ENCODE measurements at places on chromosomes 16 and 17. TPM values are rescaled to one million over a fixed set of nuclear protein-coding genes. Genes with fewer than 3 reads are reported as not detected.

DNA sequence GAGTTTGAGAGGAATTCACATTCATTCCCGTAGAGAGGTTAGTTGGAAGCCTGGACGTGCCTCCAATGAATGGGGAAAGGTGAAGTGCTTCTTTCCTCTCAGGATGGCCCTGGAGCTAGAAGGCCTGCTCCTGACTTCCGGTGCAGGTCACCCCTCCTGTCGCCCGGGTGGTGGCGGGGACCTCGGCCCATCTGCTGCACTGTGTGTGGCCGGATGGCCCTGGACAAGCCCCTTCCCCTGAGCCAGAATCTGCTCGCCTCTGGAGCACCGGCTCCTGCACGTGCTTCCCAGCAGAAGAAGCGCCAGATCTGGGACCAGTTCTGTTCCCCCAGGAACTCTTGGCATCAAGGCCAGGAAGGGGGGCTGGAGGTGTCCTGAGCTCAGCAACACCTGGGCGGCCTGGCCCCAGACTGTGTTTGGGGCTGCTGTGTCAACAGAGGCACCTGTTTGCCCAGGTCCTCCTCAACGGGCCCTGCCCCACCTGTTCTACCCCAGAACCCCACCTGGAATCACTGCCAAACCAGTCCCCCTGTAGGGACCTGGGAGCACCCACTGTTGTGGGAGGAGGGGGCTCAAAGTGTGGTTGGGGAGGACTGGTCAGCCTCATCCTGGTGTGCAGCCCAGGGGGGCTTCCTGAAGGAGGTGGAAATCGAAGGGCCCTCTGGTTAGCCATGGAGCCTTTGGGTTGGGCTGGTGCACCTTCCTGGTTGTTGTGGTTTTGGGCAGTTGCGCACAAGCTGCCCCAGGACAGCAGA is 5.1 kb upstream of the PERCC1 start:
- DNase-seq = no peak
- no peaks in the 10 kb centered on the region for H3K36me3 ChIP-seq
- H3K4me3 ChIP-seq = no peak overlapping the region
- no peaks in the 10 kb centered on the region for H3K4me1 ChIP-seq

DNA sequence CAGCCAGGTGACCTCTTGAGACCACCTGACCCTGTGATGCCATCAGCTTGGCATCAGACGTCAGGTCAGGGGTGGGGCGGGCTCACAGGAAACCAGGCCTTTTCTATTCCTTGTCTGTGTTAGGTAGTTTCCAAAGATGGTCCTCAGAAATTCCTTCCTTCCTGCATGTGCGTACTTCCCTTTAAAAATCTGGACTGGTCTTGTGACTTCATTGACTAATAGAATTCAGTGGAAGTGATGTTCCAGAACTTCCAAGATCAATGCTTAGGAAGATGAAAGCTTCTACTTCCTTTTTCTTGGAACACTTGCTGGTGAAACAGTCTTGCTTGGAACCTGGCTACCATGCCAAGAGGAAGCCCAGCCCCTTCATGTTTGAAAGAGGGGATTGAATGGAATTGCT is 10.0 kb upstream of the N4BP1 start:
- no peaks in the 10 kb centered on the region for H3K36me3 ChIP-seq
- no peak overlapping the region for H3K27ac ChIP-seq
- no peak overlapping the region for H3K4me3 ChIP-seq

DNA sequence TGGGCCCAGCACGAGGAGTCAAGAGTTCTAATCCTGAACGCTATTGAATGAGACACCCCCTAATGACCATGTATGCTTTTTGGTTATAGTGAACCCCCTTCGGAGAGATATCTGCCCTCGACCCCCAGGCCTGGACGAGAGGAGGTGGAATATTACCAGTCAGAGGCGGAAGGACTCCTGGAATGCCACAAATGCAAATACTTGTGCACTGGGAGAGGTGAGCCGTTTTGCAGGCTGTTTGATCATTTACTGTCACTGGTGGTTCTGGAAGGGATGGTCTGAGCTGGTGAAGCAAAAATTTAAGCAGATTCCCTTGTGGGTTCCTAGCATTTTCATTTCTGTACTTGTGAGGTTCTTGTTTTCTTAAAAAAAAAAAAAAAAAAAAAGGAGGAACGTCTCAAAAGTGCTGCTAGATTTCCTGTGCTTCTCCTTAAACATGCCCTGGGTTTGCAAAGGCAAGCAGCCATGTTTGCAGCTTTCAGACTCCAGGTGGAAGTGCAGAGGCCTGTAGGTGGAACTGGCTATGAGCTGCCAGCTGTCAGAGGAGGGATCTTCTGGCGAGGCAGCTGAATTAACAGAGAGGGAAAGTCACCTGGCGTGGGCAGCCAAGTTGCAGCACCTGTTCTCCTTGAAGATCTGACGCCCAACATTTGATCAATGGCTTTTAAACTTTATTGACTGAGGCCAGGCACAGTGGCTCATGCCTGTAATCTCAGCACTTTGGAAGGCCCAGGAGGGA is 3.5 kb downstream of the MARVELD3 start:
- H3K36me3 ChIP-seq = no peaks in the 10 kb centered on the region
- peak; percentile 45 for DNase-seq
- peaks cover 10% of the 10 kb centered on the region for H3K27me3 ChIP-seq
- no peak overlapping the region for H3K4me3 ChIP-seq

DNA sequence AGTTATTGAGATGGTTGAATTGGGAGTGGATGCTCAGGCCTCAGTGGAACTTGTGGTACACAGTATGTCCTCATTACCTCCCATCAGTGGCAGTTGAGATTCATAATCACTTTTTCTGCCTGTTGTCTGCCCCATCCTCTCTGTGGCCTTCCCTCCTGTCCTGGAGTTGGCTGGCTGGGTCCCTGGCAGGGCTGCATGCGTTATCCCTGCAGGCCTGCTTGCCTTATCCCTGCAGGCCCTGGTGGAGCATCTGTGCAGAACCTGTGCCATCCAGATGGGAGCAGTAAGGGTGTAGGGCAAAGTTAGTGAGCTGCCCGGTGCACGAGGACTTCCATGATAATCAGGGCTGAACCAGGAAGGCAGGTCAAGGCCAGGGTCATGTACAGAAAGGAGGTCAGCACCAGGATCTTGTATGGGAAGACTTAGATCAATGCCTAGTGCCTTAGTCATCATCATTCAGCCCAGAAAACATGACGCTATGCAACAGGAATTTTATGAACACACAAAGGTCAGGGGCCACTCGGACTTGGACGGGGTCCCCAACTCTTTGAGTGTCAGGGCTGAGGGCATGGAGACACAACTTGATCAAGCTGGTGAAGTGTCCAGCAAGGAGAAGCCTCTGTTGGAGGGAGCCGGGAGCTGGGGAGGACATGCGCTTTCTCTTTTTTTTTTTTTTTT is 47.2 kb downstream of the ABCC1 start:
- no peaks in the 10 kb centered on the region for H3K27me3 ChIP-seq
- no peak overlapping the region for H3K27ac ChIP-seq
- no peak overlapping the region for H3K4me3 ChIP-seq
- H3K4me1 ChIP-seq = no peaks in the 10 kb centered on the region
- DNase-seq = peak; percentile 32
- H3K36me3 ChIP-seq = no peaks in the 10 kb centered on the region

- H3K27me3 ChIP-seq = no peaks in the 10 kb centered on the region
- DNase-seq = no peak
- no peaks in the 10 kb centered on the region for H3K4me1 ChIP-seq
- H3K27ac ChIP-seq = no peak overlapping the region
Measured at GRCh38 chr16:55964923-55965475, 89.8 kb upstream of the CES5A start.

GRCh38 chr16:4846503-4846900 is 586 bp downstream of the GLYR1 start:
- peaks cover 12% of the 10 kb centered on the region for H3K36me3 ChIP-seq
- no peaks in the 10 kb centered on the region for H3K27me3 ChIP-seq
- peak; percentile 79 for DNase-seq
- H3K4me3 ChIP-seq = peak overlapping the region; percentile 87
- H3K27ac ChIP-seq = peak overlapping the region; percentile 98
- peaks cover 30% of the 10 kb centered on the region for H3K4me1 ChIP-seq

- no peaks in the 10 kb centered on the region for H3K4me1 ChIP-seq
- H3K27me3 ChIP-seq = no peaks in the 10 kb centered on the region
Measured at GRCh38 chr16:4859190-4859899, 12.1 kb downstream of the UBN1 start.

GRCh38 chr16:88560714-88561484 is 9.3 kb upstream of the ZC3H18 start:
- no peaks in the 10 kb centered on the region for H3K4me1 ChIP-seq
- peaks cover 3% of the 10 kb centered on the region for H3K27me3 ChIP-seq
- no peak overlapping the region for H3K4me3 ChIP-seq
- DNase-seq = no peak
- H3K27ac ChIP-seq = no peak overlapping the region

GRCh38 chr17:12637745-12638651 is 27.7 kb upstream of the MYOCD start:
- H3K27ac ChIP-seq = no peak overlapping the region
- H3K36me3 ChIP-seq = no peaks in the 10 kb centered on the region
- H3K4me3 ChIP-seq = no peak overlapping the region

- DNase-seq = no peak
- no peaks in the 10 kb centered on the region for H3K36me3 ChIP-seq
- no peaks in the 10 kb centered on the region for H3K4me1 ChIP-seq
- H3K27me3 ChIP-seq = no peaks in the 10 kb centered on the region
Measured at GRCh38 chr16:14358697-14359305, 271.3 kb downstream of the PARN start.

- DNase-seq = no peak
- H3K36me3 ChIP-seq = no peaks in the 10 kb centered on the region
- no peak overlapping the region for H3K27ac ChIP-seq
- H3K4me1 ChIP-seq = no peaks in the 10 kb centered on the region
- no peak overlapping the region for H3K4me3 ChIP-seq
- H3K27me3 ChIP-seq = no peaks in the 10 kb centered on the region
Measured at GRCh38 chr16:84808826-84809225, 11.0 kb upstream of the CRISPLD2 start.

DNA sequence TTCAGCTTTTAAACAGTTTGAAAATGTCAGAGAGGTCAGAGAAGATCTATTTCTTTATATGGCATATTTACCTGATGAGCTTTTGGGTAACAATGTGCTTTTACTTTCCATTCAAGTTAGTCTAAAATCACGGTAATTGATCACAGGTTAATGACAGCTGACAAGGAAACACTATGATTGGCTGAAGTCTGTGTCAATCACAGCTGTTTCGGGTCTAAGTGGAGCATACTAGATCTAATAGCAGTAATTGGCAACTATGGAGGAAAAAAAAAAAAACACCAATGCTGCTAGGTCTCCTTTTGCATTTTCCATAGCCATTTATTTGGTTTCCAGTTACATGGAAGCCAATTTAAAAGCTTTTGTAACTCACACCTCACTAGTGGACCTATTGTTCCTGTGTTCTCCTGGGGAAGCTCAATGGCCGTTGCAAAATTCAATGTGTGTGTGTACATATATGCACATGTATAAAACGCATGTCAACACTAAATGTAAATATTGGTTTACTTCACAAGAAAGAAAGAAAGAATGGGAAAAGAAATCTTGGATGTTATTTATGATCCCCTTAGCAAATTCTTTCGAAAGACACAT is 568.3 kb upstream of the ZFHX3 start:
- H3K27me3 ChIP-seq = no peaks in the 10 kb centered on the region
- H3K4me1 ChIP-seq = no peaks in the 10 kb centered on the region
- H3K36me3 ChIP-seq = no peaks in the 10 kb centered on the region

DNA sequence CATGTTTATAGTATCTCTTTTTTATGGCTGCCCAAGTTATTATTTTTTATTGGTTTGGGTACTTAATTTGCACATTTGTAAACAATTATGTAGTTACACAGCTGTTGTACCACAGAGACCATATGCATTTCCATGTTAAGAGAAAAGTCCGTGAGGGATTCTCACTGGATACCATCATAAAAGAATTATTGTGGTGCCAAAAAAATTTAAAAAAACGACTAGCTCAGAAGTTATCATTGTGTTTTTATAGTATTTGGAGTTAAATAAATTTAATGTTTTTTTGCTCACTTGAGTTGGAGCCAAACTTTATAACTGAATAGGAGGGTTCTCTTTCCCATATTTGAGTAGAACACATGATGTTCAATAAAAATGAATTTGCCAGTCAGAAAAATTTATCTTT is 618.7 kb downstream of the WWOX start:
- DNase-seq = no peak
- H3K4me1 ChIP-seq = no peaks in the 10 kb centered on the region
- H3K4me3 ChIP-seq = no peak overlapping the region
- no peak overlapping the region for H3K27ac ChIP-seq

DNA sequence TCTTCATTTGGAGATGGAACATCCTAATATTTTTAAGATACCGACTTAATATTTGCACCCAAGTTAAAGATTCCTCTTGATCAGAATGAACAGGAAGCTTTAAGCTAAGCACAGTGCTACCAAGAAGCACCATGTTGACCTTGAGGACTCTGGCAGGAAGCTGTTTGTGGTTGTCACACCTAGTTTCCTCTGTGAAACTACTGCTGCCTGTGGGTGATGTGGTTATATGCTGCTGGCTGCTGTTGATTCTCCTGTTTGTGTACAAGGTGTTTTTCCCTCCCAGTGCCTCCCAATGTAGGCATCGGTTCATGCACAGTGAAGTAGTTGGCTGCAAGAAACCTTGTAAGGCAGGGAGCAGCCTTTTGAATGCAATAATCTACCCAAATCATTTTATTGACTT is 23.4 kb downstream of the RBL2 start:
- no peaks in the 10 kb centered on the region for H3K27me3 ChIP-seq
- peaks cover 23% of the 10 kb centered on the region for H3K36me3 ChIP-seq
- H3K27ac ChIP-seq = peak overlapping the region; percentile 24
- peak; percentile 40 for DNase-seq

DNA sequence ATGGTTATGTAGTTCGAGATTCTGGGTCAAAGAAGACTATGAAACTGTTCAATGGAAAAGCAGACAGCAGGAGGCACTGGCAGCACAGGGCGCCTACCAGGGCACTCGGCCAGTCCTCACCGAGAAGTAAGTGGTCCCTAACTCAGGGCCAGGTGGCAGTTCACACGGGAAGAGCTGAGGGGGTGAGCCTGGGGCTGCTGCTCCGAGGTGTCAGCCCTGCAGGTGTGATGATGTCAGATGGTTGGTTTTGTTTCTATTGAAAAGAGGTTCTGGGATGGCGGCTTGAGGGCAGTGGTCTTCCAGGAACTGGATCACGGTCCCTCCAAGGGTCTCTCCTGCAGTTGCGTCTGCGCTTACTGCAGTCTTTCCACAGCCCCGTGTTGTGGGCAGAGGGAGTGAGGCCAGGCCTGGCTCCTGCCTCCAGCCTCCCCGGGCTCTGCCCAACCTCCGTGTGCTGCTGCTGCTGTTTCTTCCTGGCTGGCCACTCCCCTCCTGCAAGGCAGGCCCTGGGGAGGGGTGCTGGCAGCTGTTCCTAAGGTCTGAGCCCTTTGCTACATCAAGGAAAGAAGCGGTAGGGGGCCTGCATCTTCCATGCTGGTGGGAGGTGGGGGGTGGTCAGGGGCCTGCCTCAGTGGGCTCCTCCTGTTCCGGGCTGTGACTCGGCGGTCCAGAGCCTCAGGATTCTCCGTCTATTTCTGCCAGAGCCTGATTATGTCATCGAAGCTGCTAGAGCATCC is 22.6 kb downstream of the RNF213 start:
- no peak for DNase-seq
- no peak overlapping the region for H3K4me3 ChIP-seq
- no peak overlapping the region for H3K27ac ChIP-seq
- no peaks in the 10 kb centered on the region for H3K27me3 ChIP-seq
- no peaks in the 10 kb centered on the region for H3K4me1 ChIP-seq
- peaks cover 6% of the 10 kb centered on the region for H3K36me3 ChIP-seq

SSH2 gene
- total RNA-seq = 28.2 TPM

CENPN gene
- 9.3 TPM for total RNA-seq

GGA3 gene
- 32.5 TPM for total RNA-seq

HS3ST3A1 gene
- total RNA-seq = 0.91 TPM

CHST5 gene
- total RNA-seq = 107 TPM

VPS9D1 gene
- 12.7 TPM for total RNA-seq

KCNJ2 gene
- total RNA-seq = 7.4 TPM

CD7 gene
- 4.2 TPM for total RNA-seq

GAST gene
- not detected for total RNA-seq

PHLPP2 gene
- 23.5 TPM for total RNA-seq

Measured in colonic mucosa (tissue), 4 donors.